ENCODE measurements at places on chromosomes 6 and 20.

DNA sequence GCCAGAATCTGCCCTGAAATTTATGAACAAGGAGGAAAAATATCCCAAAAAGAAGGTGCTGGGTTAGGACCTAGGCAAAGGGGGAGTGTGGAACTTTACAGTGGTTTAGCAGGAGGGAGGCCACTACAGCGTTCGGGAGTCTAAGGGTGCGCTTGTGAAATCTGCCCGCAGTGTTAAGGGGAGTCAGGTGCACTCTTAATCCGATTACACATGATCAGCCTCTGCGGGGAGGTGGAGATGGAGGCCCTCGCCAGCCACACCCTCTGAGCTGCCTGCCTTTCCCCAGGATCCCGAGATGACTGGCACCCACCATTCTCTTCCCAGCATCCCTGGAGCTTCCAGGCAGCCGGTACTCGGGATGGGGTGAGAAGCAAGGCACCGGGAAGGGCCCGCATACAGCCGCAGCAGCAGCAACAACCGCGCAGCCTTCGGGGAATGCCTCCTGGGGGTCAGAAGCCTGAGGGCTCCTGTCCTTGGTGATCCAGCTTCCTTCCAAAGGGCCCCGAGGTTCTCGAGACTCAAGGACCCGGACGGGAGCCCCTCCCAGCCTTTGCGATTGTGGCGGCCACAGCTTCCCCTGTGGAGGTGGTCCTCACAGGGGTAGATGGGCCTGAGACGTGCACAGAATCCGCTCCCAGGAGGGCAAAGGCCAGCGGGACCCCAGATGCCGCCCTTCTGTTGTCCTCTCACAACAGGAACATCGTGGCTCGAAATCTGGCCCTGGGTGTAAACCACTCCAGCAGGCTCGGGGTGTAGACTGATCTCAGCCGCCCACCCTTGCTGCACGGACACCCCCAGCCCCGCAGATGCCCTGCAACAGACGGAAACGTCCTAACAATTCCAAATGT lies 57.3 kb upstream of the CST7 start:
- DNase-seq: no peak

GRCh38 chr20:49303065-49303552 lies 25.3 kb upstream of the ZNFX1 start:
- peak; percentile 28 for DNase-seq

DNA sequence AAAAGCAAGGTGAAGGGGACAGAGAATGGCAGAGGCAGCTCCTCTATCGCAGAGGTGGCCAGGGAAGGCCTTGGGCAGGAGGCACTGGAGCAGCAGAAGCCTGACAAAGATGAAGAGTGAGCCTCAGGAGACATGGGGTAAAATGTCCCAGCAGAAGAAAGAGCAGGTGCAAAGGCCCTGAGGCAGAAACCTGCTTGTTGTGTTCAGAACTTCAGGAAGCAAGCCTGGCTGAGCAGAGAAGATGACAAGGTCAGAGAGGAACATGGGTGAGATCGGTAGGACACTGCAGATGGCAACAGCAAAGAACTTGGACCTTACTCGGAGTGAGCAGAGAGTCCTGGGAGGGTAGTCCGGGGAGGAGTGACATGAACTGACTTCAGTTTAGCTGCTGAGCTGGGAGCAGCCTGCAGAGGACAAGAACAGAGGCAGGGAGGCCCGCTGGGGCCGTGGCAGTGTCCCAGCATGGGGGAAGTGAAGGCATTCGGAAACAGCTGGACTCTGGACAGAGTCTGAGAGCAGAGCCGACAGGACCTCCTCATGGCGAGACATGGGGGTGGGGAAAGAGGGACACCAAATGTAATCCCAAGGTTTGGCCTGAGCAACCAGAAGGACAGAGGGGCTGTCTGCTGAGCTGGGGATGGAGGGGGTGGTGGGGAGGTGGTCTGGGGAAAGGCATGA lies 106.3 kb downstream of the PREX1 start:
- DNase-seq: no peak

GRCh38 chr6:26195376-26195923 lies 108.2 kb downstream of the HFE start:
- DNase-seq: peak; percentile 89

GRCh38 chr20:36203861-36204260 lies 32.4 kb upstream of the AAR2 start:
- DNase-seq: no peak

- DNase-seq: no peak
Observed at GRCh38 chr6:118770112-118770788, 118.9 kb upstream of the CEP85L start.

GRCh38 chr20:46058599-46059281 lies 29.7 kb downstream of the SLC12A5 start:
- no peak for DNase-seq

GRCh38 chr6:154236646-154237301 lies 119.8 kb downstream of the IPCEF1 start:
- DNase-seq: no peak

DNA sequence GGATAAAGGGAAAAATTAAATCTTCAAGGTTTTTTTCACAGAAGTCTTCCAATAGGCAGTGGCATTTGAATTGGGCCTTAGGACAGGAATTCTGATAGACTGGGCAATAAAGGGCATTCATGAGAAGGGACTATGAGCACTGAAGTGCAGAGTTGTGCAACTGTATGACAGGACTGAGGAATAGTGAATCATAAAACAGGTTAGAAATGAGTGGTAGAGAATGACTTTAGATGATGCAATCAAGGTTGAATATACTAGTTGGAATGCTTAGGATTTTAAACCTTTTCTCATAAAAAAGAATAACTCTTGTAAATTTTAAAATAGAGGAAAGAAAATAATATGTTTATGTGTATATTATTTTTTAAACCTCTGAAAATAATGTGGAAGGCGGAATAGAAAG lies 944.7 kb downstream of the PHF3 start:
- DNase-seq: no peak

DNA sequence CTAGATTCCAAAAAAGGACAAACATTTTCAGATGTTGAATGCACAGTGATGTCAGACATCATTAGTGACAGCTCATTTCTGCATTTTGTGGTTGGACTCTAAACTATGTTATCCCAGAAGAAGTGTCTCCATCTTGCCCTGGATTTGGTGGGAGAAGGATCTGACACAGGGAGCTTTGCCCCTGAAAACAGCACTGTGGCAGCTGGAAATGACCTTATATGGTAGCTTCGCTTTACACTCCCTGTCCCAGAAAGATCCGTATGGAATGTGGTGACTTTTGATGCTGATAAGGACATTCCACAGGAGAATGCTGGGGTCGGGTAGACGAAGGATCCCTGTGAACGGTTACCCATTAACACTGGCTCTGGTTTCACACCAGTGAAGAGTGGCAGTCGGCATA lies 87.2 kb upstream of the EDN1 start:
- DNase-seq: no peak

- no peak for DNase-seq
Observed at GRCh38 chr6:89489078-89489477, 56.1 kb downstream of the ANKRD6 start.

GRCh38 chr6:89264296-89264695 lies 47.1 kb upstream of the GABRR1 start:
- DNase-seq: no peak

DNA sequence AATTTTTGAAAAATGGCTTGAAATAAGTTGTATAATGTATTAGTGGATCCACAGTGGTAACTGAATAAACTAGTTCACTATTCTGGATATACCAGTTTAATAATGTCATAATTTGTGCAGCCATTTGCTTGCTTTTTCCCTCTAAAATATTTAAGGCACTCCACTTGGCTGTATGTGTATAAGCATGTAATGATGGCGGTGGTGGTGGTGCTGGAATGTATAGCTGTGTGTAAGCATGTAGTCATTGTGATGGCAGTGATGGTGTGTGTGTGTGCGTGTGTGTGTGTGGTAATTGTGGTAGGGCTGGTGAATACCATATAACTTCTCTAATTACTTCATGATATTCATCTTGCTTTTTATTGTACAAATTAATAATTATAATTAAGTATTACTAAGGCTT lies 89.2 kb upstream of the HIVEP1 start:
- no peak for DNase-seq

DNA sequence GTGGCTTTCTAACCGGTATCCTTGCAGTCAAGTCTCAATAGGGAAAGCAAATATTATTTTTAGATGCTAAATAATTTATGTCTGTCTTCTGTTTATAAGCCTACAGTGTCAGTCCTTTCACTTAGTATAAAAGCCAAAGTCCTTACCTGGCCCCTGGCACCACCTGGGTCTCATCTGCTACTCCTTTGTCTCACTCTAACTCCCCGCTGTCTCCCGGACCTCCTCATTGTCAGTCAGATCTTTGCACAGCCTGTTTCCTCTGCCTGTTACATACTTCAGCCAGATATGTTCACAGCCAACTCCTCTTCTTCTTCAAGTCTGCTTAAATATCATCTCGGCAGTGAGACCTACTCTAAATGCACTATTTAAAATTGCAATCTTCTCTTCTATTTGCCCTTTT lies 84.2 kb downstream of the THEMIS start:
- no peak for DNase-seq

DNA sequence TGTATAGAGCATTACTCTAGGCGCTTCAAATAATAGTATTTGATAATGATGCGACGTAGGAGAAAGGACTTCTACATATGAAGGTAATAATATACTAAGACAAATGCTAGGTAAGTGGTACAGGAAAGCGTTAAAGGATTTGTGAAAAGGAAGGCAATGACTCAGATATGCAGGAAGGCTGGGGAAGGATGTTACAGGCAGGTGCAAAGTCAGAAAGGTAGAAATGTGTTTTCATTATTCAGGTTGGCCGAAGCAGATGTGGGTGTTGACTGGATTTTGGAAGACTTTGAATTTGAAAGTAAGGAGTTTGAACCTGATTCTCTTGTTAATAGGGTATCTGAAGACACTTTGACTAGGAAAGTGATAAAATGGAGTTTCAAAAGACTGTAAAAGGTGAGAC lies 51.0 kb downstream of the STK4 start:
- DNase-seq: no peak

DNA sequence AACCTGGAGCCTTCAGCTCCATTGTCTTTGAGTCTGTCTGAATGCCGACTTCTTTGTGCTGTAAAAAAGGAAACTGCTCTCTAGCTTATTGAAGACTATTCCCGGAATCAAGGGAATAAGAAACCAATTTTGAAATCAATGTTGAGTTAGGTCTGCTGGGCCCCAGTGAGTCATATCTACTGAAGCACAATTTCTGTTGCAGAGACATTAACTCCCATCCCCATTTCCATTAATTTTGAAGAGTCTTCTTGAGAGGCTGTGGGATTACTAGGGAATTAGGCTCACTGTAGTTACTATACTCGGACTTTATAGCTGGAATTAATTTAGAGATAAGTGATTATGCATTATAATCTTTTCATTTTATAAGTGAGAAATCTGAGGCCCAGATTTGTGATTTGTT lies 116.7 kb downstream of the SLC35F1 start:
- DNase-seq: no peak

DNA sequence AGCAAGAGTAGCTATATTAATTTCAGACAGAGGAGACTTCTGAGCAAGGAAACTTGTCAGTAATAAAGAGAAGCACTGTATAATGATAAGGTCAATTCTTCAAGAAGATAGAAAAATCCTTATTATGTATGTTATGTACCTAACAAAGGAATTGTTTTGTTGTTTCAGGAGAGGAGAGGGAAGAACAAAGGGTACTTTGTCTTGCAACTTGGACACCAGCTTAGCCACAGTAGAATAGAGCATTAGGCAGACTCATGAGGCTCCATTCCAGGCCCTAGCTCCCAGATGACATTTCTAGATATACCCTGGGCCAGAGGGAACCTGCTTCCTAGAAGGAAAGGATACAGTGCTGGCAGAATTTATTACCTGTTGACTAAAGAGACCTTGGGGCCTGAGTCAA lies 6.5 kb upstream of the NUS1 start:
- no peak for DNase-seq

DNA sequence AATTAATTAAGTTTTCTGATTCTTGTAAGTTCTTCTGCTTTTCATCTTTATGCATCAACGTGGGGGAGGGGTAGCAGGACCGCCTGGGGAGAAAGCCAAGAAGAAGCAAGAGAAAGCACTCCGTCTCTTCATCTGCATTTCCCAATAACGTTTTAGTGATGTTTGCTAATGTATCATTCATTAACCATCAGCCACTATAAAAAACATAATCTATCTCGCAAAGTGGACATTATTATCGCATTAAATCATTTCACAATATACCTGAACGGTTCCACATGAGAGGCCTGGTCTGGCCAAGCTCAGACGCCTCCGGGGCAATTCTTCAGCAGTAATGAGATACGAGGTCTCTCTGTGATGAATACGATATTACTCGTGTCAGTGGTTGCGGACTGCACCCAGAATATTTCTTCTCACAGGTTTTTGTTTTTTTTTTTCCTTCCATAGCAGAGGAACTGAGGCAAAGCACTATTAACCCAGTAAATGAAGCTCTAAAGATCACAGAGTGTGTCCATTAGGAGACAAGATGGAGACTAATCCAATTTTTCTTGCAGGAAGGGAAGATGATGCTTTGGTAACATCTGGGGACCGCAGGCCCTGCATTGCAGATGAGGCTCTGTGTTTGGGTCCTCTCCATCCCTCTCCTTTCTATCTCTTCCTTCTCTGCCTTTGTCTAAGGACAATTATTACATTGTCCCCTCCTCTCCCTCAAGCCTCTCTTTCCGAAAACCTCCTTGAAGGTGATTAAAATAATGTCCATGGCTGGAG lies 156.1 kb downstream of the SLC35B3 start:
- no peak for DNase-seq

GRCh38 chr6:35487658-35488516 lies 9.0 kb downstream of the TEAD3 start:
- DNase-seq: no peak

DNA sequence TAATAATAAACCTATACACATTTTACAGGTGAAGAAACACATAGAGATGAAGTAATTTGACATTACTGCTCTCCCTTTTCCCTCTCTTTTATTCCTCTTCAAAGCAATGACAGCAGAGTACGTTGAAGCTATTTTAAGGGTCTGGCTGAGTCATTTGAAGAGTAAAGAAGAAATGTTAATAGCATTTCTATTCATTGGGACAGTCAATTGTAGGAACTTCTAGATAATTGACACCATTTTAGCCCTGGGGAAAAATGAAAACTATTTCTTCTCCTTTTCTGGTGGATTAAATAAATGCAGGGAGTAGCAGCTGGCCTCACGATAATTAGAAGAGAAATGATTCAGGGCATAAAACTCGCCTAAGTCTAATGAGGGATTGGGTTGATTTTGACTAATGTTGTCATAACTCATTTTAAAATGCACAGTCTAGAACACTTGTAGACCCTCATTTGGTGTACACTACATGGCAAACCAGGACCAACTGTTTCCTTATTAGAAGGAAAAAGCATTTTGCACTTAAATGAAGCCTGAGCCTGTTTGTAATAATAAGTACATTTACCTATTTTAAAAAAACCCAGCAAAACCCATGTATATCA lies 48.1 kb downstream of the RIPOR2 start:
- no peak for DNase-seq

Measured in posterior cingulate gyrus (tissue), 11 donors.